ENCODE measurements at places on chromosomes 12 and 14.
A peak's percentile ranks its signal among the peaks of the same experiment; 100 is the strongest.

- peak; percentile 68 for DNase-seq
Measured at GRCh38 chr14:103057372-103058163, at the start of gene CDC42BPB. Gene CDC42BPB (minus strand): TSS chr14:103057549. CDS start chr14:103057173, 376 bp downstream.

DNA sequence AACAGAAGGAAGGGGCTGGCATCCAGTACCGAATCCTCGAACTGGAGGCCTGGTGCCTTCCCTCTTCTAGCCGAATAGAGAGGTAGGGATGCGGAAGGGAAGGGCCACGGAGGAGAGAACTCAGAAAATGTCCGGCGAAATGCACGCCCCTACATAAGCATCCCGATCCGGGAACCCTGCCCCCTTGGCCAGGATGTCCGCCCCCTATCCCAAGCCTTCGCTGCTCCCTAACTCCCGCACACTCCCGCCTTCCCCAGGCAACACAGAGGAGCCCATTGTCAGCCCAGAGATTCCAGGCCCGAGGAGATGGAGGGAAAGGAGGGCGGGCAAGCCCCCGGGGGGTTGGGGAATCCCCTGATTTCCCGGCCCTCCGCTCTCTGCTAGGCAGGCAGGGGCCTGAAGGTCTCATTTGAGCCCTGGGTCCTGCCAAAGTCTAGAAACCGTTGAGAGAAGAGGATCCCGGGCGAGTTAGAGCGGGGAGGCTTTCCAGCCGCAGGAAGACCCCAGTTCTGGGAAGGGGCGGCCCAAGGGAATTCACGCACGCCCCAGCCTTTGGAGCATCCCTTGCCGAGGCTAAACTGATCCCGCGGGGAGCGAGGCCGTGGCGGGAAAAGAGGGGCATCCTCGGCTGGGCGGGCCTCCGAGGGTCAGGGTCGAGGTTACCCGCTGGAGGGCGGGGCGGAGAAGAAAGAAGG, 569 bp upstream of the ARHGEF40 start:
- no peak for DNase-seq

DNA sequence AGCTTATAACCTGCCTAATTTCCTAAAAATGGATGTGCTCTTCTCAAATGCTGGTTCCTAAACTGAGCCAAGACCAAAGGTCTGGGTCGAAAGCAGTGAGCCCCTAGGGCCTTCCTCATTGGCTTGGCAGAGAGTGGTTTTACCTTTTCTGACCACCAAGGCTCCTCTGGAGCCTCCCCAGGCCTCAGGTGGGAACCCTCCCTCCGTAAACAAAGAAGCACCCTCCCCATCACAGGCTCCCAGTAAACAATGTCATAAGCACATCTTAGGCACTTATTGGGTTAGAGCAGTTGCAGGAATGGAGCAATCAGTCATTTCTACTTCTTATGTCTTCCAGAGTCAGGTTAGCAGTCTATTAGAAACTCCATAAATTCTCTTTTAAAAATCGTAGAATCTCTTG, 6.0 kb downstream of the CHPT1 start:
- no peak for DNase-seq

- DNase-seq: peak; percentile 34
Measured at GRCh38 chr14:104976198-104977007, 1.8 kb downstream of the AHNAK2 start.

DNA sequence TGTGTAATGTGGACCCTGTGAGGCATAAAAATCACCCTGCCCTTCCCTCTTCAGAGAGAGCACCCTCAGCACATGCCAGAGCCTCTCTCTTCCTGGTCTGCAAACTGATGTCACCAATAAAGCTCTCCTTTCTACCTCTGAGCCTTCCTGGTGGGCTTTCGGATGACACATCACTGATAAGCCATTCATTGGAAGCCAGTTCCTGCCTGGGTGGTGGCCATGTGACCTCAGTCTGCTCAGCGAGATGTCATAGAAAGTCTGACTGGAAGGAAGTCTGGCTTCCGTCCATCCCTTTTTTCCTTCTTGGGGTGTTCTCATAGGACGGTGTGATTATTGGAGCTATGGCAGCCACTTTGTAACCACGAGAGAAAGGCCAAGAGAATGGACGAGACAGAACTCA, 95.7 kb downstream of the PIWIL1 start:
- DNase-seq: no peak

GRCh38 chr12:3510597-3510996, 19.6 kb downstream of the PRMT8 start:
- no peak for DNase-seq

DNA sequence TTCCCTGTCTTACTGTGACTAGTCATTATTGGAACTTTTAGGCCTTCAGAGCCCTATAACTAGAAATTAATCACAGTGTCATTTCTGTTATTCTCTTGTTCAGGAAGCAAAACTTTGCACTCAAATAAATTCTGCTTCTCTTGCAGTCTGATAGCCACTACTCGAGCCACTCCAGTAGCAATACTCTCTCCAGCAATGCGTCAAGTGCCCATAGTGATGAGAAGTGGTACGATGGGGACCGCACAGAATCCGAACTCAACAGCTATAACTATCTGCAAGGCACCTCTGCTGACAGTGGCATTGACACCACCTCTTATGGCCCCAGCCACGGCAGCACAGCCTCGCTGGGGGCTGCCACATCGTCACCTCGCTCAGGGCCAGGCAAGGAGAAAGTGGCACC, 223.2 kb upstream of the RGS6 start:
- no peak for DNase-seq

DNA sequence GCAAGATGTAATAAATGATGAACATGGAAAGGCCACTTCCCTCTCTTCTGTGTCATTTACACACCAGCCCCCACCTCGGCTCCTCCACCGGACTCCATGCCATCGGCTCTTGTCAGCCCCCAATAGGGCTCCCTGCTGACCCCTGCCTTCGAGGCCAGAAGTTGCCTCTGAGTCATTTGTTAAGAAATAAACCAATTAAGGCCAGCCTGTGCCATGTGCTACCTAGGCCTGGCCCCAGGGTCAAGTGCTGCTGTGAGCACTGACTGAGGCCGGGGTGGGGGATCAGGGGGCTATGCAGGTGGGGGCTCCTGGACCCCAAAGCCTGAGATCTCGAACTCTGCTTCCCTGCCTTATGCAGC, 53.2 kb downstream of the TESC start:
- no peak for DNase-seq

GRCh38 chr12:92552412-92553108, 150.2 kb upstream of the PLEKHG7 start:
- no peak for DNase-seq

DNA sequence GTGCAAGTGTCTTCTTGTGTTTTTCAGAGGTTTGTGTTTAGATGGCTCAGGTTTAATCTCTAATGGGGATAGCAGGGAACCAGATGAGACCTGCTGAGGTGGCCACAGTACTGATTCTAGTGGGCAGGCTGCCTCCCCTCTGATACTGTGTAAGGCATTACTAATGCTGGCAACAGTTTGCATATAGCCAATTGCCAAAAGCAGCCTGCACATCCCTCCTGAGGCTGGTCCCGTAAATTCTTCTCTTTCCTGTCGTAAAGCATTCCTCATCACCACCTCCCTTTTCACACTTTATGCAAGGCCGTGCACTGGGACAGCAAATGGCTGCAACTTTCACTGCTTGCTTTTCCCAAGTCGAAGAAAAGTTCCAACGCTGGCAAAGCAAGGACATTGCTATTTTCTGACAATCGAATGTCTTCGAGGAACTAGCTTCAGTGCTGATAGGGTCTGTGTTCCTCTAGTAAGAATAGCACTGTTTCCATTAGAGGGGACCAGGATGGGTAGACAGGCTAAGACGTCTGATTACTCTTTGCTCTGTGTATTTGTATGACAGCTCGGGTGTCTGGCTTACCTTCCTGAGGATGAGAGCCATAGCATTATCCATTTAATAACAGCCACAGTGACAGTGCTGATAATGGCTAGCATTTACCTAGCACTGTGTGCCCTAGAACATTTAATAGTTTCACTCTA, 178.2 kb upstream of the HIF1A start:
- no peak for DNase-seq

DNA sequence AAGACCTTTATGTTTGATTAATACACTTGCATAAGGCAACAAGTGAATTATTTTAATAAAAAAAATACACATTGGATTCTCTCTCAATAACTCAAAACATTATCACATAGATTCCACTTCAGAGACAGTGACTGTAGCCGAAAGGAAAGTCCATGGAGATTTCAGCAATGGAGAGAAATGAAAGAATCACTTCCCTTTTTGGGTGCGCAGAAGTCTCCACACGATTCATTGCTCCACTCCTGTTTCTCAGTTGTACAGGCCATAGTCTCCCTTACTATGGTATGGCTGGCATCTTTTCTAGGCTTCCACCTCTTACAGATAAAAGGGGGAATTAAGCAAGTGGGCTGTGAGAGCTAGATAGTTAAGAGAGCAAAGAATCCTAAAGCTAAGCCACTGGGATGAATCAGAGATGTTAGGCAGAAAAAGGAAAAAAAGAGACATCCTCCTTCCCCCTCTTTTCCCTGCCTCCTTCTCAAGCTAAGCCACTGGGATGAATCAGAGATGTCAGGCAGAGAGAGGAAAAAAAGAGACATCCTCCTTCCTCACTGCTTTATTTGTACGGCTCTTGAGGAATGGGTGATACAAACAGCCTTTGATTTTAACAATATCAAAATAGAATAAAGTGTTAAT, 16.3 kb downstream of the ST8SIA1 start:
- DNase-seq: no peak

DNA sequence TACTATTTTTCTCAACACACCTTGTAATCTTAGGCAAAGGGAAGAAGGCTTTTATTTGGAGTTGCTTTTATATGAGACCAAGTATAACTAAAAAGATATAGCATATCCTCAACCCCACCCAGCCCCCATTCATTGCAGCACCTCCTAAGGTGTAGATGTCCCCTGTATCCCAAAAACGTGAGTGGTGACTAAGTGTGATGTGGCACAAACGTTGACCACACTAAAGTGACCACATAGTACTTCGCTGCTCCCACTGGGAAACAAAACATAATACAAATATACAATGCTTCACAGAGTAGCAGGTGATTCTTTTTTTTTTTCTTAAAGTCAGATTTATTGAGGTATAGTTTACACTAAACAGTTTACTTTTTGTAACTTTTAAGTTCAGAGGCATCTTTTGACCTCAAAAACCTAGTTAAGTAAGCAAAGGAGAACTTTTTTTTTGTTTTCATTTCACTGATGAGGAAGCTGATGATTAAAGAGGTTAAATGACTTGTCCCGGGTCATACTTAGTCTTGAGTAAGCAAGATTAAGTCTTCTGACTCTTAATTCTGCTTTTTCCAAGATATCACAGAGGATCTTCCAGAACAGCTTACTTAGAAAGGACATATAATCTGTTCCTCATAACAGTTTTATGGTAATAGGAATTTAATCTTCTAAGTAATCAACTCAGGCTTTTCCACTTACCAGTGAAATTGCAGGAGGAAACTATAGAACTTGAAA, 245.2 kb upstream of the PLEKHG7 start:
- no peak for DNase-seq

GRCh38 chr12:77746096-77746495, 84.6 kb upstream of the NAV3 start:
- peak; percentile 18 for DNase-seq

GRCh38 chr12:80033448-80033847, 65.9 kb upstream of the OTOGL start:
- peak; percentile 26 for DNase-seq

DNA sequence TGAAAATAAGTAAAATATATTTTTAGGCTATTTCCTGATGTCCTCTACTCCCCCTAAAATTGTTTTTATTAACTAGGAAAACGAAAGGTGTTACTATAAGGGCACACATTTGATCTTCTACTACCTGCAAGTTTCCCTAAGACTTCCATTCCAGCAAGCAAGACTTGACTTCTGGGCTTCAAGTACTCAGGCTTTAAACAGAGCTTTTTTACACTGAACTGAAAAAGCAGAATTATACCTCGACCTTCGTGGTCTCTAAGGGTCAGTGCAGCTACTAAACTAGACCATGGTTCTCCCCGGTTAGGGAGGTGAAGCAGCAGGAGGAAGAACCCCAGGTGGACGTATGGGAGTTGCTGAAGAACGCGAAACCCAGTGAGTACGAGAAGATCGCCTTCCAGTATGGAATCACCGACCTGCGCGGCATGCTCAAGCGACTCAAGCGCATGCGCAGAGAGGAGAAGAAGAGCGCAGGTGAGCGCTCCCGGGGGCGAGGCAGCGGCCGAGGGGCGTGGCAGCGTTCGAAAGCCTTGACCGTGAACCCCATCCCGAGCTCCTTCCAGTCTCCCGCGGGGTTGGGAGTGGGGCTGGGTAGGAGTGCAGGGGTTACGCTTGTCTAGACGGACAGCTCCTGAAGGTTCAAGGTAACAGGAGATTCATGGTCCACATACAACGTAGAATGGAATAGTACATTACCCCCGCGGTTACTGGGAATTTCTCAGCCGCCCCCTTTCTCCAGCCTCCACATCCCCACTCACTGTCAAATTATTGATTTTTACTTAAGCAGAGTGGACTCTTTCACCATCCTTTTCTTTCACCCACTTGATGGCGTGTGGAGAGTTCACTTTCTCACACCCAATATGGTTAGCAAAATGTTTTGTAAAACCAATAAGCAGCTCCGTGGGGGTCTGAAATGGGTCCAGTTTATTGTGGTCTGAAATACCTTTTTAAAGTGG, 47.6 kb downstream of the MYBPC1 start:
- DNase-seq: no peak

DNA sequence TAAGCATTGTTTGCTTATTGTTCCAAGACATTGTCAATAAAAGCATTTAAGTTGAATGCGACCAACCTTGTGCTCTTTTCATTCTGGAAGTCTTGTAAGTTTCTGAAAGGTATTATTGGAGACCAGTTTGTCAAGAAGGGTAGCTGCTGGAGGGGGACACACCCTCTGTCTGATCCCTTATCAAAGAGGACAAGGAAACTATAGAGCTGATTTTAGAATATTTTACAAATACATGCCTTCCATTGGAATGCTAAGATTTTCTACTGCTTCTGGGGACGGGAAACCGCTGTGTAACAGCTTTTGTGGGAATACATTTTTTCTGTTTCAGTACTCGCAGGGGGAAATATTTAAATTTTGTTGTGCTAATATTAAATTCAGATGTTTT, 3.5 kb downstream of the FOS start:
- no peak for DNase-seq

- DNase-seq: no peak
Measured at GRCh38 chr12:105099356-105099755, 8.2 kb upstream of the WASHC4 start.

DNA sequence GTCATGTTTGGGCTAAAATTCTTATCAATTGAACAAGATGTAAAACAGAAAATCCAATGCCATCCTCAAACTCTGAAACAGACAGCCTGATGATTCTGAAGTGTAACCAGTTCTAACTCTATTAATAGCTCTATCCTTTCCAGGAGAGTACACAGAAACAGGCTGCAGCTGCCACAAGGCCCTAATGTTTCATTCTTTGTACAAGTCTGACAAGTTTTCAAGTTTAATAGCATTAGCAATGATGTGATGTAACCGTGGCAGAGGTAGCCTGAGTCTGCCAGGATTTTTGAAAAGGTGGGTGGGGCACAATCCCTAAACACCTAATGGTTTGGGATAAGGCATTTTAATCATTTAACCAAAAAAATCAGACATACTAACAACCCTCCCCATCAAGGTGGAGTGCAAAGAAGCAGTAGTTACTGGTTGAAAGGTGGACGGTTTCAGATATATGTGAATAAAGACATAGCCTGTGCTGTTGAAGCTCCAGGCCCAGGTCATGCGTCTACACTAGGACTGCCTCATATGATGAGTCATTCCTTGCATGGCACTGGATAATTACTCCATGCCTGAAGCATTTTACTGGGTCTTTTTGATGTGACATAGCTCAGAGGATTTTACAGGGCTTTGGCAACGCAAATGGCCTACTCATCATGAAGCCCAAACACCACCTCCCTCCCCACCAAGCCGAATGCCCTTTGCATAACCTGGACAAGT, 145.1 kb upstream of the GRIP1 start:
- DNase-seq: peak; percentile 90

Data from retinal pigment epithelial cell (primary cell).